DMS153 (cell line): ENCODE measurements at places on chromosomes 1 and 21.

- no peak for DNase-seq
Observed at GRCh38 chr21:37783016-37783415, 133.2 kb downstream of the KCNJ6 start.

DNA sequence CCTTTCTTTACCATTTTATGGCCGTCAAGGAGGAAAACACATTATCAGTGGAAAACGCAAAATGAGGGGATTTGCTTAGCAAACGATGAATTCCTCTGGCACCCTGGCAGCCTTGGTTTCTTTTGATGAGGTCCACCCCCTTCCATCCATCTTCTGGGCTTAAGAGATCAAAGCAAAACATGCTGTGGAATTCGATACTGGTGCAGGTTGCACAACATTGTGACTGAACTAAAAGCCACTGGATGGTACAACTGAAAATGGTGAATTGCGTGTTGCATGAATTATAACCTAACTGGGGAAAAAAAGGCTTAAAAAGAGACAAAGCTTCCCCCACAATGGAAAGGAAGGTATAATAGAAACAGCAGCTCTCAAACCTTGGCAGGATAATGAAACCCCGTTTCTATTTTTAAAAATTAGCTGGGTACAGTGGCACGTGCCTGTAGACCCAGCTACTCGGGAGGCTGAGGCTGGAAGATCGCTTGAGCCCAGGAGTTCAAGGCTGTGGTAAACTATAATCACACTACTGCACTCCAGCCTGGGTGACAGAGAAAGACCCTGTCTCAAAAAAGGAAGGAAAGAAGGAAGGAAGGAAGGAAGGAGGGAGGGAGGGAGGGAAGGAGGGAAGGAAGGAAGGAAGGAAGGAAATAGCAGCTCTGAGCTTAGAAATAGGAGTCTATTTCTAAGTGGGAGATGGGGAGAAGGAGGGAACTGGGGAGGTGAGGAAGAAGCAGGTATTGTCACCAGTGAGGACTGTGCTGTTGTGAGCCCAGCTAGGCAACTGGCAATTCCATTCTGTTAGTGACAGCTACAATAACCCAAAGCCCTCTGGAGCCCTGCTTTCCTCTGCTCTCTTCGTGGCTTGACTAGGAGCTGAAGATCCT is 29.0 kb upstream of the LGALS8 start:
- DNase-seq: no peak

DNA sequence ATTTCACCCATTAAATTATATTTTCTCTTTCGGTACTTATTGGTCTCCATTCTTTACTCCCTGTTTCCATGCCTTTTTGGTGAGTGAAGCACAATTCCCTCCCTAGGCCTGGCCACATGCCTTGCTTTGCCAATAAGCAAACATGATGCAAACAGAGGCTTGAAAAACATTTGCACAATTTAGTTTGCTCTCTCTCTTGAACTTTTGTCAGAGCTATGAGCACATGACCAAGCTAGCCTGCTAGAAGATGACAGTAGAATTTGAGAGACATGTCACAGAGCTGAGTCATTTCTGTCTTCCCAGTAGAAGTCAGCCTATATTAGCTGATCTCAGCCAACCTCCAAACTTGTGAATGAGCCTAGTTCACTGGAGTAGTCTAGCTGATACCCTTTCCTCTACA is 24.6 kb downstream of the ANGPTL3 start:
- peak; percentile 32 for DNase-seq

DNA sequence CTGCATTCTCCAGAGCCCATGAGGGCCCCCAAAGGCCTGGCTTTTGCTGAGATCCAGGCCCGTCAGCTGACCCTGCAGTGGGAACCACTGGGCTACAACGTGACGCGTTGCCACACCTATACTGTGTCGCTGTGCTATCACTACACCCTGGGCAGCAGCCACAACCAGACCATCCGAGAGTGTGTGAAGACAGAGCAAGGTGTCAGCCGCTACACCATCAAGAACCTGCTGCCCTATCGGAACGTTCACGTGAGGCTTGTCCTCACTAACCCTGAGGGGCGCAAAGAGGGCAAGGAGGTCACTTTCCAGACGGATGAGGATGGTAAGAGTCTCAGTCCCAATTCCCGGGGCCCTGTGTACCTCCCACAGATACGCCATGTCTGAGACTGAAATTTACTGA is 39.1 kb downstream of the PTPRU start:
- no peak for DNase-seq

DNA sequence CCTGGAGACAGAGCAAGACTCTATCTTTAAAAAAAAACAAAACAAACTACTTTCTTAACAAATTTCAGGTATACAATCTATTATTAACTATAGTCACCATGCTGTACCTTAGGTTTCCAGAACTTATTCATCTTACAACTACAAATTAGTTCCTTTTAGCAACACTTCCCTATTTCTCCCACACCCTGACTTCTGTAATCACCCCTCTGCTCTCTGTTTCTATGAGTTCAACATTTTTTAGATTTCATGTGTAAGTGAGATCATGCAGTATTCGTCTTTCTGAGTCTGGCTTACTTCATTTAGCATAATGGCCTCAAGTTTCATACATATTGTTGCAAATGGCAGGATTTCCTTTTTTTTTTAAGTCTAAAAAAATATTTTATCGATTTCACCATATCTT is 77.9 kb upstream of the LPGAT1 start:
- no peak for DNase-seq

DNA sequence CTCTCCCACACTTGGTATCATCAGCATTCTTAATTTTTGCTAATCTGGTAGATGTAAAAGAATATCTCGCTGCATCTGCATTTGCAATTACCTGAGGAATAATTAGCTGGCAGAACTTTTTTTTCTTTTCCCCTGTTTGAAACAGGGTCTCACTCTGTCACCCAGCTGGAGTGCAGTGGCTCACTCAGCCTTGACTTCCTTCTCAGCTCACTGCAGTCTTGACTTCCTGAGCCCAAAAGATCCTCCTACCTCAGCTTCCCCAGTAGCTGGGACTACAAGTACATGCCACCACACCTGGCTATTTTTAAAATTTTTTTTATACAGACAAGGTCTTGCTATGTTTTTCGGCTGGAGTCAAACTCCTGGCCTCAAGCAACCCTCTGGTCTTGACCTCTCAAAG is 35.4 kb upstream of the ENAH start:
- DNase-seq: no peak

DNA sequence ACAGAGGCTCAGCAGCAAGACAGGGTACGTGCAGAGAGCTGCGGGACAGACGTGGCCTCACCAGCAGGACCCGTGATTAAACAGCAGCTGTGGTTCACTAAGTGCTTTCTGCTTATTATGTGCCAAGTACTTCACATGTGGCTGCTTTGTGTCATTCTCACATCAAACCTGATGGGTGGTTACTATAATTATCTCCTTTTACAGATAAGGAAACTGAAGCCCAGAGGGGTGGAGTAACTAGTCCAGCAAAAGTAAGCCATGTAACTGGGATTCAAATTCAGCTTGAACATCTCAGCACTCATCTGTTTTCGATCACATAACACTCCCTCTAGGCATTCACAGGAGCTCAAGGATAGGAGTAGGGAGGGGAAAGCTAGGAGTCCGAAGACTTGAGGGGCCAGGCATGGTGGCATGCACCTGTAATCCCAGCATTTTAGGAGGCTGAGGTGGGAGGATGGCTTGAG is 50.8 kb upstream of the CLIC4 start:
- DNase-seq: peak; percentile 93
